GM12864 (cell line): ENCODE measurements at places on chromosomes 7 and 10.
A peak's percentile ranks its signal among the peaks of the same experiment; 100 is the strongest.

- DNase-seq: no peak
Observed at GRCh38 chr7:35316549-35316948, 62.6 kb upstream of the TBX20 start.

- DNase-seq: no peak
Observed at GRCh38 chr10:121926671-121927317, 1.0 kb downstream of the ATE1 start.

- no peak for DNase-seq
Observed at GRCh38 chr7:134059921-134060320, 67.2 kb upstream of the LRGUK start.

- no peak for DNase-seq
Observed at GRCh38 chr7:39733881-39734632, 110.7 kb downstream of the RALA start.

GRCh38 chr10:78217336-78217735, 183.7 kb downstream of the RPS24 start:
- no peak for DNase-seq

- peak; percentile 73 for DNase-seq
Observed at GRCh38 chr7:97971990-97972943, 17.7 kb downstream of the OCM2 start.

GRCh38 chr7:100965723-100966541, 3.4 kb upstream of the MUC12 start:
- DNase-seq: no peak

DNA sequence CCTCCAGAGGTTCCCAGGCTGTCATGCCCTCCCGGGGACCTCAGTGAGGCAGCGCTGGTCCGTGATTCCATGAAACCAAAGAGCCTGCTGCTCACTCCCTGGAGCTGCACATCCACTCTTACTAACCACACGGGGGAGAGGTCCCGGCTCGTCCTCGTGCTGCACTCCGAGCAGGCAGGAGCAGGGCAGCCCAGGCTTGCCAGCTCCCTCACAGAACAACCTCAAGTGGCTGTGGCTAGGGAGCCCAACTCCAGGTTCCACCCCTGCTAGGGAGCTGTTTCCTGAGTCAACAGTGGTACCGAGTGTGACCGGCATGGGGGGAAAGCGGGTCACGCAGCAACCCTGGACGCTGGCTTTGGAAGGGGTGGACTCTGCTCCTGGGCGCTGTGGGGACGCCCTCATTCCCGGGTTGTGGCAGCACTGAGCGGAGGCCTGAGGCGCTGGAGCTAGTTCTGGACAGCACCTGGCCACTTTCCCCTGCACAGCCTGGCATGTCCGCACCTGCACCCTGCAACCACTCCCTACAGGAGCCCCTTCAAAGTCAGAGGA, 27.9 kb upstream of the PPP2R2D start:
- DNase-seq: no peak

DNA sequence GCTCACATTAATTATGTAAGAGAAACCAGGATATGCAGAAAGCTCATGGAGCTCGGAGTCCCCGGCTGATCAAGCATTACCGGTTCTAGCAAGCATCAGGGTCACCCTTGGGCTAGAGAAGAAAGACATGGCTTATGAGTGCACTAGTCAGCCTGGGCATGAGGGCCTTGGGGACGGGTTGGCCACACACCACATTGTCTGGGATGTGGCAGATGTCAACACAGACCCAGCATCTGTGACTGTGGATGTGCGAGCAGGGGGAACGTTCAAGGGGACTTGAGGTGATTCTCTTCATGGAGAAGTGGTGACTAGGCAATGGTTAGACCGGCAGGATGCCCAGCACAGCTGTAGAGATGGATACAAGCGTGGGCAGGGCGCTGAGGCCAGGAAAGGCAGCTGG, 13.7 kb downstream of the ZMIZ2 start:
- no peak for DNase-seq

- DNase-seq: no peak
Observed at GRCh38 chr10:10846504-10846900, 171.2 kb upstream of the CELF2 start.

DNA sequence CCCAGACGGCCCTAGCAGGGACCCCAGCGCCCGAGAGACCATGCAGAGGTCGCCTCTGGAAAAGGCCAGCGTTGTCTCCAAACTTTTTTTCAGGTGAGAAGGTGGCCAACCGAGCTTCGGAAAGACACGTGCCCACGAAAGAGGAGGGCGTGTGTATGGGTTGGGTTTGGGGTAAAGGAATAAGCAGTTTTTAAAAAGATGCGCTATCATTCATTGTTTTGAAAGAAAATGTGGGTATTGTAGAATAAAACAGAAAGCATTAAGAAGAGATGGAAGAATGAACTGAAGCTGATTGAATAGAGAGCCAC, 184 bp downstream of the CFTR start:
- no peak for DNase-seq

DNA sequence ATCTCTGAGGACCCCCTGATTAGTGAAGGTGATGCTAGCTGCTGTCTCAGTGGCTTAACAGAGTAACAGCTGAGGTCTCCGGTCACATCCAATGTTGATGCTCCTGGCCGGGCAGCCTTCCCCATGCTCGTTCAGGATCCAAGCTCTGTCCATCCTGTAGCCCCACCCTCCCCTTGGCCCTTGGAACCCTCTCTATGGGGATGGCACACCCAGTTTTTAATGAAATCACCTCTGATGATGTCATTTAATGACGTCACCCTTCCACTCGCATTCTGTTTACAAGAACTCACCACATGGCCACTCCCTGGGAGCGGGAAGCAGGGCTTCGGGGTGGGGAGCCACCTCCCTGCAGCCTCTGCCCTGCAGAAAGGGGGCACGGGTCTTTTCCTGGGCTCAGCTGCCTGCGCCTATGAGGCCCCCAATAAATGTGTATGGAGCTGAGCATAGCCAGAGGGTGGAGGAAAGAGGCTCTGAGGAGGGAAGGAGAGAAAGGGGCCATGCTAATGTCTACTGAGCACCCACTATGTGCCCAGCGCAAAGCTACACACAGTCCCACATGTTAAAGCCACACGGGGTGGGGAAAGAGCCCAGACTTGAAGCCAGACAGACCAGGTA, 95.5 kb downstream of the OAT start:
- DNase-seq: no peak

- no peak for DNase-seq
Observed at GRCh38 chr10:54372179-54372578, 428.9 kb downstream of the PCDH15 start.

DNA sequence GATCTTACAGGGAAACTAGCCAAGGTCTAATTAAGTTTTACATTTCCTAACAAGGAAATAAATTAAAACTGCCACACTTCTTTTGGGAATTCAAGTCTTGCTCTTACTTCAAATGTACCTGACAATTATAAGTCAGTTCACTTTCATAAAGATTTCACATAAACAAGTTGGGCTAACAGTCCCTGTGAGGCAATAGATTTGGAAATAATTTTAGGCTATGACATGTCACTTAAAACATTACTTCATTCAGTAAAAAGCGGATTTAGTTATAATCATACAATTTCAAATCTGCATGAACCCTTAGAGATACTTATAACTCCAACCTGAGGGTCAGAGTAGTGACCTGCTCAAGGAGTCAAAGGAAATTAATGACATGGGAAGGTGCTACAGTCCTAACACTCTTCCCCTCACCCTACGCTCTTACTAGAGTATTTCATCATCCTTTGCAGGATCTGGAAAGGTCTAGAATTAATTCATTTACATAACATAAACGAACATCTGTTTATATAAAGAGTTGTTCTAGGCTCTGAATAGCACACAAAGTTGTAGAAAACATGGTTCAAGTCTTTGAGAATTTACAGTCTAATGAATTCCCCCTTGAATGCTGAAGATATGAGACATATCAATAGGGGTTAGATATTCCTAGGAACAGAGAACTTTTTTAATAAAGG, 32.3 kb upstream of the DNAJB12 start:
- DNase-seq: no peak

GRCh38 chr7:18445916-18446520, 49.5 kb upstream of the HDAC9 start:
- DNase-seq: no peak

GRCh38 chr10:4176500-4177281, 391.7 kb upstream of the KLF6 start:
- no peak for DNase-seq

DNA sequence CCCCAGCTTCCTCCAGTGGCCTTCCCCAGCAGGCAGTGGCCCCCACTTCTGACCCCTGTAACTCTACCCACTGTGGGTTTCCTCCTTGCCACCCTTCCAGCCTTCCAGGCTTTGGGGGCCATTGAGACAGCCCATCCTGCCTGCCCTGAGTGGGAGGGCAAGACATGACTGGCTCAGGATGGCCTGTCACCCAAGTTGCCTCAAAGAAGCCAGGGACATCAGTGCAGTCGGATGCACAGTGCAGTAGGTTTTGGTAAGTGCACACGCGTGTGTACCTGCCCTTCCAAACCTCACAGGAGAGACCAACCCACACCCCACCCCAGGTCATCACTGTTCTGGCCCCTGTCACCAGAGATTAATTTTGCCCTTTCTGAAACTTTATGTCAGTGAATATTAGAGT, 22.7 kb downstream of the ZMIZ2 start:
- DNase-seq: no peak

GRCh38 chr10:98519841-98520240, 73.1 kb upstream of the HPS1 start:
- no peak for DNase-seq

- DNase-seq: no peak
Observed at GRCh38 chr7:28732071-28732869, 225.9 kb downstream of the TRIL start.
